Activated naive CD4-positive, alpha-beta T cell treated with anti-CD3 and anti-CD28 coated beads for 36 hours (primary cell): ENCODE measurements at places on chromosomes 7 and 10.

GRCh38 chr7:16564023-16564380 lies 37.4 kb downstream of the LRRC72 start:
- DNase-seq: no peak

DNA sequence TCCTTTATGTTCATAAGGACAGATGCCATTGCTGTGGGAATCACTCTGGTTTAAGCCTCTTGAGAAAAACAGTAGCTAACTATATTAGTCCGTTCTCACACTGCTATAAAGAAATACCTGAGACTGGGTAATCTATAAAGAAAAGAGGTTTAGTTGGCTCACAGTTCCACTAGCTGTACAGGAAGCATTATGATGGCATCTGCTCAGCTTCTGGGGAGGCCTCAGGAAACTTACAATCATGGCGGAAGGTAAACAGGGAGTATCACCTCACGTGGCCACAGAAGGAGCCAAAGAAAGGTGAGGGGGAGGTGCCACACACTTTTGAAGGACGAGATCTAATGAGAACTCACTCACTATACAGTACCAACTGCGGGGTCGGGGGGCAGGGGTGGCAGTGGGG lies 2.9 kb upstream of the CAV2 start:
- DNase-seq: no peak

GRCh38 chr10:3671386-3671955 lies 113.5 kb downstream of the KLF6 start:
- no peak for DNase-seq

DNA sequence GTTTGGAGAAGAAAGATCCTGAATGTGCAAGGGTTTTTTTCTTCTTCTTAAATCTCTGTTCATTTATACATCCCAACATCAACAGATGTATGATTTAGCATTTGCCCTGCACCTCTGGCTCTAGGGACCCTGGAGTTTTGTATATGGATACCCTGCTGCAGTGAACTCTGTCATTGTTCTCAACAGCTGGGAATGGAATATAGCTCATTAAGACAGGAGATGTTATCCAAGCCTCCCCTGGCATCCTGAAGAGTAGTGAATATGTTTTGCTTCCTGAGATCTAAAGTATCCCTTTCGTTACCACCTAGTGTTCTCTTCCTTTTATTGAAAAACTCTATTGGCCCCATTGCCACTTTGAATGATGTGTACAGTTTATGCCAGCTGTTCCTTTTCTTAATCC lies 275.9 kb downstream of the EXOC4 start:
- DNase-seq: no peak

GRCh38 chr10:77162697-77163096 lies 474.9 kb downstream of the KCNMA1 start:
- no peak for DNase-seq

DNA sequence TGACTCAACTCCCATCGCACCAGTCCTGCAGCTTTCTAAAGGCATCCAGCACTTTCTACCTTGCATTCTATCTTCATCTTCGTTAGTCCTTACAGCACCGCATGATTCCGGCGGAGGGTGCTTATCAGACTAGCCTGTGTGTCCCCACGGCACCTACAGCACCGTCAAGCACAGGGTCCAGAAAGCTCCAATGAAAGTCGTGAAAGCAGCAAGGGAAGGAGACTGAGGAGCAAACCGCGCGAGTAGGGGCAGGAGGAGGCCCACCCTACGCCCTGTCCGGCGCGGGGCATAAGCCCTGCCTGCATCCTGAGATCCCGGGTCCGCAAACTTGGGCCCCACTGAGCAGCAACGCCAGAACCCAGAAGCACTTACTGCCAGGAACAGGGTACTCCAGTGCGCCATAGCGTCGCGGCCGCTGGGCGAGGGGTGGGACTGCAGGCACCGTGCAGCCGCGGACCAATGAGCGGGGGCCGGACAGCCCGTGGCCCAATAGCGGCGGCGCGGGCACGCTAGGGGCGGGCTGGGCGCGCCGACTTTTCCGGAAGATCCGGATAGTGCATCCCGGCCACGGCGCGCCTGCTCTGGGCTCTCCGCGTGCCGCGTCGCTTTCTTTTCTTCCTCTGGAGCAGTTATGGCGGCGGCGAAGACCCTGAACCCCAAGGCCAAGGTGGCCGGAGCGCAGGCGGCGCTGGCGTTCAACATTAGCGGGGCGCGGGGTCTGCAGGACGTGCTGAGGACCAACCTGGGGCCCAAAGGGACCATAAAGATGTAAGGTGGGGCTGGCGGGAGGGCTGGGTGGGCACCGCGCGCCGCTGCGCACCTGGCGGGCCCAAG lies 122.1 kb upstream of the VKORC1L1 start:
- DNase-seq: peak; percentile 89

GRCh38 chr10:4352414-4352961 lies 473.5 kb upstream of the AKR1E2 start:
- DNase-seq: no peak

- no peak for DNase-seq
Observed at GRCh38 chr7:31665546-31665945, 21.5 kb upstream of the PPP1R17 start.

DNA sequence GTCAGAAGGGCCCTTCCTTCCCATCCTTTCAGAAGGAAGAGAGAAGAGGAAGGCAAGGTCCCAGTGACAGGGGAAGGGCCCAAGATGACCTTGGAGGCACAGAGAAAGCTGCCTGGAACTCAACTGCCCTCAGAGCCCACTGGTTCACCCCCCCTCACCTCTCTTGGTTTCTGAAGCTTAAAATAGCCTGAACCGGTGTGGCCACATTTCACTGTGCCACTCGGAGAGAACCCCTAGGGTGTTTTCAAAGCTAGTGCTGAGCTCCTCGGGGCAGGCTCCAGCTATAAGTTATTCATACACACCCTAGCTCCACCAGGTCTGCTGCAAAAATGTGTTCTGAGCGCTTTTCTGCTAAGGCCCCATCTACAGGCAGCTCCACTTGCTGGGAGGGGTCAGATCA lies 60.9 kb upstream of the ADRB1 start:
- DNase-seq: no peak

DNA sequence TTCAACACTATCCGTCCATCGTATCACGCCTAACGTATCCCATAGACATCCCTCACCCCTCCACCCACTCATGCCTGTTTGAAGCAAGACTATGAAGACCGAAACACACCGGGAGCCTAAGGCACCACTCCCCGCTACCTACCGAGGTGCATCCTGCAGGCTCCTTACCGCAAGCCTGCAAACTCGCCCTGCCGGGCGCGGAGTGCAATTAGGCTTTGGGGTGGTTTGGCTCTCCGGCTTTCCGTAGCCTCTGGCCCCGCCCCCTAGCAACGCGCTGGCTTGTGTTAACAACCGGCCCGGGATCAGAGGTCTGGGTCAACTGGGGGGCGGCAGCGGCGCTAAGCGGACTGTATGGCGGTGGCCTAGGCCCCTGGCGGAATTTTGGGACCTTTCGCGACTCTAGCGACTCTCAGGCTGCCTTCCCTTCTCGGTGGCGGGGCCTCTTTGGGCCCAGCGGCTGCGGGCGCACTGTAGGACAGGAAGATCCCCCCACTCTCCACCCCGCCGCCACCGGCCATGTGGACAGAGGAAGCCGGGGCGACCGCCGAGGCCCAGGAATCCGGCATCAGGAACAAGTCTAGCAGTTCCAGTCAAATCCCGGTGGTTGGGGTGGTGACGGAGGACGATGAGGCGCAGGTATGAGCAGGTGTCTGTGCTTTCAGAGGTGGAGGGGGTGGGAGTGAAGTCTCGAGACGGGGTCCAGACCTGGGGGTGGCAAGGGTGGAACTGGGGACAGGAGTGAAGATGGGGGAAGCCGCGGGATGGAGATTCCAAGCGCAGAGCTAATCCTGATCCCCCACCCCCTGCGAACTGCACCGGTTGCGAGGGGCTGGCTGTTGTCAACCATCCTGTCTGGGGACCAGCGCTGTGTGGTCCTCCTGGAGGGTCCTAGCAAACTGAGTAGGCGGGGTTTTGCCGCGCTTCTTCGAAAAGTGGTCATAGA lies at the start of gene CFAP69:
Gene CFAP69 (plus strand): TSS at position 266 of the 943 bp plus-strand sequence. CDS start 251 bp downstream, at position 517.
- peak; percentile 91 for DNase-seq

- peak; percentile 61 for DNase-seq
Observed at GRCh38 chr10:25113191-25114035, 61.4 kb upstream of the GPR158 start.

- DNase-seq: no peak
Observed at GRCh38 chr7:55128693-55129394, 110.0 kb downstream of the EGFR start.

DNA sequence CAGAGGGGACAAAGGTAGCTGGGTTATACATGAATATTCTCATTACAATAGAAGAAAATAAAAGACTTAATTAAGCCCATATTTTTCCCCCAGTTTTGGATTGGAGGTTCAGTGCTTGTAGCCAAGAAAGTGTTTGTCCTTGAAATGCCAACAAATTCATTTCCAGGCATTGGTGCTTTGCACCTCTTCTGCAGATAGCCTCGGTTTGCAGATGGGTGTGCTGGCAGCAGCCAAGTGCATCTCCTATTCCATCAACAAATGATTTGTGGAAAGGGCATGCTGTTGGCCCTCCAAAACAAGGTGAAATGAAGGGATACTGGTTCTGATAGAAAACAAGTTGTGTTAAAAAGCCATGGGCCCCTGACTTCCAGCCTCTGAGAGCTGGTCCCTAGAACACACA lies 187.3 kb downstream of the DPY19L1 start:
- DNase-seq: no peak

DNA sequence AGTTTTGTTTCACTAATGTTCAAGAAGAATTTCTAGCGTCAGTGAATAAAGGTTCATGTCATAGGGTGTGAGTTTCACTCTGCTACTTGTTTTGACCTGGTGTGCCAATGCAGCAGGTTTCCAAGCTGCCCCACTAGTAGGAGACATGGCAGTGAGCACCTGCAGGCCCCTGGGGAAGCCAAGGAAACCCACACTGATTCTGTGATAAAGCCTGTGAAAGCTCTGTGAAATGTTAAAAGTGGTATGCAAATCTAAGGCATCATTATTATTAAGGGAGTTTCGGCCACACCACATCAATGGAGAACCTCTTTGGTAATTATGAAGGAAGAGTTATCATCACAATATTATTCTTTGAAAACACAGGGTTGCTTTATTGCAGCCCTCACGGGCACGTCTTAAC lies 46.4 kb downstream of the ABCB5 start:
- DNase-seq: no peak

DNA sequence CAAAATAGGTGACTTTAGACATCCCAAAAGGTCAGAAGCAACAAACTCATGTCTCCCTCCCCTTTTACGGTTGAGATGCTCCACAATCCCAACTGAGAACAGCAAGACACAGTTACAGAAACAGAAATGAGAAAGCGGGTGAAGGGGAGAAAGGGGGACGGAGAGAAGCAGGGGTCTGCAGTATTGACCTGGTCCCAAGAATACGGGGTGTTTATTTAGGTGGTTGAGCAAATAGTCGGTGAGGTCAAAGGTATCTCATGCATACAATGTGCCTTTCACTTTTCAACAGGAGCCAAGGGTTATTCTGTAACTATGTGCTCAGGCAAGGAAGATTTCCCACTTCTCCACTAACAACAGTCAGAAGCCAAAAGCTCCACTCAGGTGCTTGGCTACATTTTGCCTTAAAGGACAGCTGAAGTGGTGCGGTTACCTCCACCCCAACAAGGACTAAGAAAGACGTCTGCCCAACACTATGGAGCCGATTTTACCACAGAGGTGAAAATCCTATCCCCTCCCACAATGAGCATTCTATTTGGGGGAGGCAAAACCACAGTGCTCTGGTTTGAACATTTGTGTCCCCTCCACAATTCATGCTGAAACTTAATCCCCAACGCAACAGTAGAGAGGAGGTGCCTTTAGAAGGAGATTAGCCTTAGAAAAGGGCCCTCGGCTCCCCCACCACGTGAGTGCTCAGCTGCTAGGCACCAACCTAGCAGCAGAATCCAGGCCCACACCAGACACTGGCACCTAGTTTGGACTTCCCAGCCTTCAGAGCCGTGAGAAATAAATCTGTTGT lies 77.9 kb downstream of the PARD3 start:
- no peak for DNase-seq

- no peak for DNase-seq
Observed at GRCh38 chr7:135827391-135827790, 78.8 kb upstream of the FAM180A start.

GRCh38 chr10:91772461-91772860 lies 25.8 kb upstream of the TNKS2 start:
- DNase-seq: no peak

DNA sequence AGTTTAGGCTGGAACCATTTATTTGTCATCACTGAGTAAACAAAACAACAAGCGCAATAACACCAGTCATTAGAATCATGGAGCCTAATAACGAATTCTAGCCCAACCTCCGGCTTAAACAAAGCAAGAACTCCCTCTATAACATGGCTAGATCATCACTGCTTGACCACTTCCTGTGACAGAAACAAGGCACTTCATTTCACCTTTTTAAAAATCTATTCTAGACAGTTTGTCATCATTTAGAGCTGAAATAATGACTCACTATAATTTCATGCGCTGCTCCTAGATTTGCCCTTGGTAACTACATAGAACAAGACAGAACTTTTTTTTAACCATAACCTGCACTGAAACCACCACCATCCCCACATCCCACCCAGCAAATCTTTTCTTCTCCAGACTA lies 81.3 kb downstream of the OSBPL3 start:
- no peak for DNase-seq

DNA sequence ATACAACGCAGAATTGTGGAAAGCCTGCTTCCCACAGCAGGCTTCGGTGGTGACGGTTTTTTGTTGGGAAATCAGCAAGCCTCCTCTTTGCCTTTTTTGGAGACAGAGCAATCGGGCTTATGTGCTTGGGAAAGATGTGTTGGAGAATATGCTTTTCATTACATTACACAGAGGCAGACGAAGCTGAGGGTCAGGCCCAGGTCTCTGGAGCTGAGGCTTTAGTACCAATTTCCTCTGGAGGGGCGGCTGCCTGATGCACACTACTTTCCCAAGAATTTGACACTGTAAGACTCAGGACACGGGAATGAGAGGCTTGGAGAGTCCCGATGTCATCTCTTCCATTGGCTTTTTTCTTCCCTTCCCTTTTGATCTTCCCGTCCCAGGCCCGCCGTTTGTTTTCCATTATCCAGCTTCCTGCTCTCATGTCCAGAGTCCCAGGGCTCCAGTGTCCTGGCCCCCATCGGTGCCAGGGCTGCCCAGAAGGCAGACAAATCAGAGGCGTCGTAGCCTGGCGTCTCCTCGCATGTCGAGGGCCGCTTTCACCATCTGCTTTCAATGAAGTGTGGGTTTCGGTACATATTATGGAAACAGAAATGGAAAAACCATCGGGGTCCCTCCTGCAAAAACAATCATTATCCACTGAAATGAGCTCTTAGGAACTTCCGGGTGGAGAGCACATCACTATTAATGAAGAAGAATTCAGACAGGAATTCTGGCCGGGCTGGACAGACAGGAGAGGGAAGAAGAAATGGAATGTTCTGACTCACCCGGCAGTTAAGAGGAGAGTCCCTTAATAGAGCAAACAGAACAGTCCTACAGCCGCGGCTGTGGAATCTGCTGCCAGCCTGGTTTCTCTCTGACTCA lies 123.0 kb upstream of the JCAD start:
- DNase-seq: no peak

DNA sequence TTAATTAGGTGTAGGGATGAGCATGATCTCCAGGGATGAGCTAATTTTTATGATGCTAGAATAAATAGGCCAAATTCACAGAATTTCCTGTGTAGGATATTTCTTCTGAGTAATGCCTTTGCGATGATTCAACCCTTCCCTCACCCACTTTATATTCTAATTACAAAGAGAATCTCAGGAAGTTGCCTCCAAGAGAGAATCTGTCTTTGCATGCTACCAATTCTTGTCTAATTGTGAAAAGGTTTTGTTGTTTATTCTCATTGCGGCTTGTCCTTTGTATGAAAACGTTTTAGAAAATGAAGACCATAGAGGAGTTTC lies 6.3 kb downstream of the C7orf57 start:
- DNase-seq: no peak

- no peak for DNase-seq
Observed at GRCh38 chr10:131310142-131310541, 1.4 kb downstream of the TCERG1L start.

- DNase-seq: no peak
Observed at GRCh38 chr7:23767514-23767913, 57.5 kb downstream of the STK31 start.
